ENCODE measurements at places on chromosomes 3 and 15. TPM values are rescaled to one million over a fixed set of nuclear protein-coding genes. Genes with fewer than 3 reads are reported as not detected.

ALDH1A3 gene
- 2.2 TPM for polyA plus RNA-seq

GABRB3 gene
- polyA plus RNA-seq, result 88.5 TPM

CSTA gene
- polyA plus RNA-seq, result not detected

SLC22A13 gene
- 0.06 TPM for polyA plus RNA-seq

CPNE9 gene
- polyA plus RNA-seq, result 6.0 TPM

CDHR4 gene
- polyA plus RNA-seq, result 0.96 TPM

GPR62 gene
- 0.29 TPM for polyA plus RNA-seq

OXTR gene
- polyA plus RNA-seq, result 0.77 TPM

KLF13 gene
- 15.7 TPM for polyA plus RNA-seq

FGF7 gene
- polyA plus RNA-seq, result not detected

PIK3CB gene
- 7.1 TPM for polyA plus RNA-seq

IREB2 gene
- 15.7 TPM for polyA plus RNA-seq

CHRNA7 gene
- 11.0 TPM for polyA plus RNA-seq

SAMMSON gene
- not detected for polyA plus RNA-seq

VIPR1 gene
- 7.8 TPM for polyA plus RNA-seq

PLA2G4E gene
- 0.03 TPM for polyA plus RNA-seq

C2CD4A gene
- polyA plus RNA-seq, result not detected

DUOXA2 gene
- polyA plus RNA-seq, result 0.05 TPM

ITGA11 gene
- polyA plus RNA-seq, result 0.05 TPM

NR2F2 gene
- polyA plus RNA-seq, result 0.14 TPM
